ENCODE measurements at places on chromosomes 2 and 18.

GRCh38 chr2:216557820-216558219 is 59.2 kb downstream of the RPL37A start:
- DNase-seq, result no peak

DNA sequence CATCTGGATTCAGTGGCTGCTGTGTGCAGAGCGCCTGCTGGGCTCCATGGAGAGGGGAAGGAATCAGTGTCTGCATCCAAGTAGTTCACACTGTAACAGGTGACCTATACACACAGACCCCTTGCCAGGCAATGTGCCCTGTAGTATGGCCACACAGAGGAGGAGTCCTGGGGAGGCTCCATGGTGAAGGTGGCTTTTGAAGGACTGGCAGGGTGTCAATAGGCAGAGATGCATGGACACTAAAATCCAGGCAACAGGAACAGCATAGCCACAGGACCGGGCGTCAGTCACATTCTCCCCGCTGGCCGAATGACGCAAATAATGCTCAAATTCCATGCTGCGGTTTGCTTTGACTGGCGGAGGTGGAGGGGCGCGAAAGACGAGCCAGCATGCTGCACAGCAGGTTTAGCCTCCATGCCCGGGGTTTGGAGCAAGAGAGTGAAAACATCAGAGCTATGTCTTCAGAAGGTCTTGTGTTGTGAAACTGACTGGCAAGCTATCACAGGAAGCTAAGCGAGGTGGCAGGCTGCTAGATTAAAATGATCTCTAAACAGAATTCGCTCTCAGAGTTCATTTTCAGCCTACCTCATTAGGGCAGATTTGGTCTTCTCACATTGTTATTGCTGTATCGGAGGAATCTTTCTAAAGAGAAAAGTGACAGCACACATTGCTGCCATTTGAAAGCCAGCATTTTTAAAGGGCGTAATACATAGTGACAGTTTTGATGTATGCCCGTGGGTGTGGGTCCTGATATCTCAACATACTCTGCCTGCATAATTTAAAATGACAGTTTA is 1.2 kb upstream of the CHMP1B start:
- DNase-seq, result peak; percentile 91

- DNase-seq, result no peak
Measured at GRCh38 chr2:143140864-143141661, 11.8 kb downstream of the ARHGAP15 start.

DNA sequence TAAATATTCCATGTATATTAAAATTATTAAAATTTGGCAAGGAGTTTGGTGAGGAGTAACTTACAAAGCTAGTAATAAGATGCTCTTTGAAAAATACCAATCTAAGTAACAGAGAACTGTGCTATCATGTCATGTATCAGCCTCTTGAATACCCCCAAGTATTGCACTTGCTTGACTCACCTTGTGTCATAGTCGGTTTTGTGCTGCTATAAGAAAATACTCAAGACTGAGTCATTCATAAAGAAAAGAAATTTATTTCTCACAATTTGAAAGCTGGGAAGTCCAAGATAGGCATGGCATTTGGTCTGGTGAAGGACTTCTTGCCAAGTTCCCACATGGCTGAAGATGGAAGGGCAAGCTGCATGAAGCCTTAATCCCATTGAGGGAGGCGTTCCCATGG is 179.2 kb downstream of the MEMO1 start:
- no peak for DNase-seq

GRCh38 chr2:228594012-228594411 is 412.5 kb upstream of the SPHKAP start:
- DNase-seq, result no peak

DNA sequence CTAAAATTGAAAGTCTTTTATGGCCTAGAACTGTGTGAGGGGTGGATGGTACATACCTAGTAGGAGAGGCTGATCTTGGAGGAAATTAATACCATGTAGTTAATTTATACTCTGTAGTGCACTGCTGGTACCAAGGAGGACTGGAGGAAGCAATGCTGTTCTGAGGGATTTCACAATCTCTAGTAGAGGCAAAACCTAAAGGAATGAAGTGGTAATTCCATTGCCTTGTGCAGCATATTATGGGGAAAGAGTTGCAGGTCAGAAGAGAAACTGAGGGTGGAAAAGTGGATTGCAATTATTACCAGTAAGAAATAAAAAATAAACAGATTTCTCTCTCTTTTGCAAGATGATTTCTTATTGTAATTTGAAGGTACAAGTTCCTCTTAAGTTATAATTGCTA is 2.2 kb downstream of the ABI2 start:
- no peak for DNase-seq

GRCh38 chr2:222611684-222612083 is 44.2 kb downstream of the FARSB start:
- no peak for DNase-seq

GRCh38 chr2:119864318-119864717 is 104.6 kb downstream of the PTPN4 start:
- no peak for DNase-seq

- DNase-seq, result no peak
Measured at GRCh38 chr2:230956827-230957755, 32.0 kb upstream of the GPR55 start.

DNA sequence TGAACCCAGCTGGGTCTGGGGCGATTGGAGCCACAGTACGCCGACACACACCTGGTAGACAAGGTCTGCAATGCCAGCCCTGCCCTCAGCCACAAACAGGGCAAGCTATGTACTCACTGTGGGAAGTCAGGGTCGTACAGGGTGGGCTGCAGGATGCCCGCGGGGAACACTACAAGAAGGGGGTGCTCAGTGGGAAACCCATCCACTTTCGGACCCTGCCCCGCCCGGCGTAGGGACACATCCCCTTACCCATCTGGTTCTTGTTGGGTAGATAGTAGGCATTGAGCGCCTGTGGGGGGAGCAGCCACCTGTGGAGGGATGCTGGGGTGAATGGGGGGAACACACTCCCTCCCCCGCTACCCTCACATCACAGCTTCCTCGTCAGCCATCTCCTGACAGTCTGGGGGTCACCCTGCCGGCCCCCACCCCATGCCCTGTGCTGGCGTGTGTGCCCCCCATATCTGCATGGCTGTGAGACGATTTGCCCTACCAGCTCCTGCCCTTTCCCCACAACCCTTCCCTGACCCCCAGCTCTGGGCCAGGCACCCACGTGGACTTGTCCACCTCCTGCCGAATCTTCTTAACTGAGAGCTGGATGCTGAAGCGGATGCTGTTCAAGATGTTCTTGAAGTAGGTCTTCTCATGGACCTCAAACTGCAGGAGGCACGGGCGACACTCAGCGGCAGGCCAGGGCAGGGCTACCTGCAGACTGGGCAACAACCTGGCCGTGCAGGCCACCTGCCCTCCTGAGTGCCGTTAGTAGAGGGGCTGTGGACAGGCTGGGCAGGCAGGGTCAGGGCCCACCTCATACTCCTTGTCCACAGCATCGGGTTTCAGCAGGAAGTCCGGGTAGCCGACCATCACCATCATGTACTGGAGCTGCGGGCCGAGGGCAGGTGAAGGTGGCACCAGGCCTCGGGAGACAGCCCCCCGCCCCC is 5.1 kb downstream of the ECEL1 start:
- DNase-seq, result no peak

DNA sequence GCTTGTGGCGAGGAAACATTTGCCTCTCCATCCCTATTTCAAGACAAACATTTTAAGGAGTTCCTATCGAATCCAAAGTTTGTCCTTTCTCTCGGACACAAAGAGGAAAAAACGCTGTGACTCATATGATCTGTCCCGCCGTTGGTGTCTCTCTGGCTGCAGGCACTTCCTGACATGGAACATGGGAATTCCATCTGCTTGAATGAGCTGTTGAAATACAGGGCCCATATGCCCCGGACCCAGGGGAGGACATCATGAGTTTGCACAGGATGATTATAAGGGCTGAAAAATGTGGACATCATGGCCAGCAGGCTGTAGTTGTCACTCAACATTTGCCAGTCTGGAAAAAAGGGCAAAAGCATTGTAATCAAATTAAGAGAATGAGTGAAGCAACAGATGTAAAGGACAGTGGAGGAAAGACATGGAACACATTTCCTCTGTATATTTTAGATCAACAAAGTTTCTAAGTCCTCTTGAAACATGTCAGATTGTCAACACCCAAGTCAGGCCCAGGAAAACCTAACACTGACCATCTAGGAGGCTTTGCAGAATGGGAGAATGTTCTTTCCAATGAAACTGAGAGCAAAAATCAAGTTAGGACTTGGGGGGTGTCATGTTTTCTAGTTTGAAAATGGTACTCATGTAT is 103.2 kb upstream of the SMIM21 start:
- DNase-seq, result peak; percentile 57

DNA sequence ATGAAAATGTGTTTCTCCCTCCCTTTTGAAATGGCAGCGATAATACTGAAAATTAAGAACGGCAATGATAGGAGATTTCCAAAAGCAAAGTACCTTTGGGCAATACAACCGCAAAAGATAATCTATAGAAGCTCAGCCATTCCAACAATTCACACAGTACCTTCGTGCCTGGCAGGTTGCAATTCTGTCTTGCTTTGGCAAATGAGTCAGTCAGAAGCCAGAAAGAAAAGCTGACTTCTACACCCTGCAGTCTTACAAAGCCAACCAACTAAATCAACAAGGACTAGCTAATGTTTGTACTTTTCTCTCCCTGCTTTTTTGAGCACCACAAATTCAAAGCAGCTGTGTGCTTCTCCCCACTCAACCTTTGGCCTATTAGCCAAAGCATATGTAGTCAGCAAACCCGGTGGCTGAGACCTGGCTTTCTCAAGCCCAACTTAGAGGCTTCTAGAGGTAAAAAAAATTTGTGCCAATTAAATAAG is 25.7 kb upstream of the ID2 start:
- no peak for DNase-seq

Measured in suprapubic skin (tissue), 4 donors.